ENCODE measurements at places on chromosomes 3 and 15. TPM values are rescaled to one million over a fixed set of nuclear protein-coding genes. Genes with fewer than 3 reads are reported as not detected.

- DNase-seq, result no peak
- H3K4me3 ChIP-seq, result no peak overlapping the region
- H3K27me3 ChIP-seq, result peaks cover 6% of the 10 kb centered on the region
- H3K27ac ChIP-seq, result no peak overlapping the region
- H3K36me3 ChIP-seq, result no peaks in the 10 kb centered on the region
Observed at GRCh38 chr3:151644986-151645385, 88.7 kb upstream of the AADACL2 start.

The TAGLN3 gene
- 1.2 TPM for total RNA-seq

The MINAR1 gene
- 0.22 TPM for total RNA-seq

The KLF15 gene
- total RNA-seq, result 0.62 TPM

The APBA2 gene
- total RNA-seq, result 16.2 TPM

DNA sequence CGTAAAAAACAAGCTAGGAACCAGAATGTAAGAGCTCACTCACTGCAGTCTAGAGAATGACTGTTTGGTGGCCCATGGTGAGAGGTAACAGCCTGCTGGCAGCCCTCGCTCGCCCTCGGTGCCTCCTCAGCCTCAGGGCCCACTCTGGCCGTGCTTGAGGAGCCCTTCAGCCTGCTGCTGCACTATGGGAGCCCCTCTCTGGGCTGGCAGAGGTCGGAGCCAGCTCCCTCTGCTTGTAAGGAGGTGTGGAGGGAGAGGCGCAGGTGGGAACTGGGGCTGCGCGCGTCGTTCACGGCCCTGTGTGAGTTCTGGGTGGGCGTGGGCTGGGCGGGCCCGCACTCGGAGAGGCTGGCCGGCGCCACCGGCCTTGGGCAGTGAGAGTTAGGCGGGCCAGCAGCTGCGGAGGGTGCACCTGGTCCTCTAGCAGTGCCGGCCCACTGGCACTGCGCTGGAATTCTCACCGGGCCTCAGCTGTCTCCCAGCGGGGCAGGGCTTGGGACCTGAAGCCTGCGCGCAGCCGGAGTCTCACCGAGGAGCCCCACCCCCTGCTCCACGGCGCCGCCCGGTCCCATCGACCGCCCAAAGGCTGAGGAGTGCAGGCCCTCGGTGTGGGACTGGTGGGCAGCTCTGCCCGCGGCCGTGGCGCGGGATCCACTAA, 420.6 kb downstream of the RBMS3 start:
- no peak for DNase-seq
- no peaks in the 10 kb centered on the region for H3K4me1 ChIP-seq
- no peak overlapping the region for H3K27ac ChIP-seq
- H3K4me3 ChIP-seq, result no peak overlapping the region
